ENCODE measurements at places on chromosomes 6 and 20.

GRCh38 chr6:115287467-115287866 is 773.2 kb downstream of the FRK start:
- no peak for DNase-seq

- no peak for DNase-seq
Observed at GRCh38 chr6:24840187-24840586, 41.5 kb upstream of the ARMH2 start.

DNA sequence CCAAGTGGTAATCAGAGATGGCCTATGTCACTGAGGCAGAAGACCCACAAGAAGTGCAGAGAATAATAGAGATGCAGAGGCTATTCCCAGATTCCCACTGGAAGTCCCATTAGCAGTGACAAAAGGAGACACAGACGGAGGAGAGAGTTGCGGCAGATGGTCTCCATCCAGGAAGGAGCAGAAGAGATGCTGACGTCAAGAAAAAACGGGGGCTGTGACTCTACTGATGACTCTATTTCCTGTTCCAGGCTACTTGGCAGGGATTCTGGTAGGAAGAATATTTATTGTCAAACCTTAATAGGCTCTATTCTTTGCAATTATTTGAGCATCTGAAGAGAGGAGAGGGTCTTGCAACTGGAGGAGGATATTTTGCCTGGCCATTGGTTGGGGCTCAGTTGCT is 246.0 kb upstream of the ECI2 start:
- no peak for DNase-seq

- DNase-seq: peak; percentile 34
Observed at GRCh38 chr6:139940741-139941729, 566.6 kb upstream of the CITED2 start.

- no peak for DNase-seq
Observed at GRCh38 chr6:11702089-11702488, 76.5 kb downstream of the ADTRP start.

DNA sequence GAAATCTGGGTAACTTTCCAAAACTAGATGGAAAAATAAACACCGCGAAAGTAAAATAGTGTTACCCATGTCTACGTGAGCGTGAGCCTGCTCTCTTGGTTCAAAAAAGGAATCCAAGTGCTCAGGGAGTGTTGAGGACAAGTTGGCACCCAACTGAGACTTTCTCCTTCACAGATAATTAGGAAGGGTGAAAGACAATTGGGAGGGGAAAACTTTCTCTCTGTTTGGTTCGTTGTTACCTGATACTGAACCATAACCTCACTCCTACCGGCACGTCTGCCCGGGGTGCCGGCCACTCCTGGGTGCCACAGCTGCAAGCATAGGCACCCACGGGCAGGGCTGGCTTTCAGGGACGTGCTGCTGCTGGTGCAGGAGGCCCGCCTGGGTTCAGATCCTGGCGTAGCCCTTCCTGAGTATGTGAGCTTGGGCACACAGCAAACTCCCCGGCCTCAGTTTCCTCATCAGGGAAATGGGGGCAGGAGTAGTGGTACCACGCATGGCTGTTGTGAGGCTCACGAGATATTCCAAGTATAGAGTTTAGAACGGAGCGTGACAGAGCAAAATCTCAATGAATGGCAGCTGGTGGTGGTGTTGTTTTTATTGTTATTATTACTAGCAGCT is 38.2 kb upstream of the PMEPA1 start:
- DNase-seq: no peak

- DNase-seq: no peak
Observed at GRCh38 chr6:6697620-6698019, 109.1 kb downstream of the LY86 start.

DNA sequence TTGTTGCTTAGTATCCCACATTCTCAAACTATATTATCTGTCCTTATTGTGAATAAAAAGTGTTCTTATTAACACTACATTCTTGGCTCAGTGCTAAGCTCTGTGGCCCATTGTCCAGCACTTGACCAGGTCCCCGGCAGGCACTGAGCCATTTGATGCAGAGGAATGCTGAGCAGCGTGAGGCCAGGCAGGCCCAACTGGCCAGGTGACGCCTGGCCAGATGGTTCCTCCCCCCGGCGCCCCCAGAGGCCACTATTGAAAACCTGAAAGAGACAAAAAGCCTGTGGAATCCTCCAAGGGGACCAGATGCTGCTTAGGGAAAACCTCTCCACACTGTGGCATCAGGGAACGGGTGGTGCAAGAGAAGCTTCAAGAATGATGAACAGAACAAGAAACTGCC is 597.5 kb upstream of the JAG1 start:
- DNase-seq: no peak

- DNase-seq: no peak
Observed at GRCh38 chr6:99608059-99608885, 1.6 kb downstream of the PRDM13 start.
